Fibroblast of lung (primary cell): ENCODE measurements at places on chromosomes 5 and 9. TPM values are rescaled to one million over a fixed set of nuclear protein-coding genes. Genes with fewer than 3 reads are reported as not detected.

DNA sequence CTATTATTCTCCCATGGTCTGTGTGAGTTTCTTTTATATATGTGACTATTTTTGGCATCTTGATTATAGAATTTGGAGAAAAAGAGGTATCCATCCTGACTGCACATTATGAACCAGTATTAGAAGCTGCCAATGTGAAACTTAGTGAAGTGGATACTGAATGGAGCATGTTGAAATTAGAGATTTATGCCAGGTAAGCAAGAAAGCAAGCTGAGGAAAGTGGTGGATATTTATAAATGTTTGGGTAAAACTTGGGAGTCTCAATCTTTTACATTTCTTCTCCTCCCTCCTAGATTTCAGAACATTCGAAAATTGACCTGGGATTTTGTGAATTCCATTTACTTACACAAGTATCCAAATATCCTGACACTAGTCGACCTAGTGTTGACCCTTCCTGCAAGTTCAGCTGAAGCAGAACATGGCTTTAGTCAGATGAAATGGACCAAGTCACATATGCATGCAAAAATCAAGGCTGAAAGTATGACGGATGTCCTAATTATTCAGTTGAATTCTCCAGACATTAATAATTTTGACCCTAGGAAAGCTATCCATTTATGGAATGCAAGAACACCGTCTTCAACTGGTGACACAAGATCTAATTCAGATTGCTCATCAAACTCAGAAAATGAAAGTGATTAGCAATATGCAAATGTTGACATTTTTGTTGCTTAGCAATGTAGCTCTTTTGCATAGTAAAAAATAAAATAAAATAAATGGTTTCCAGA is 66.8 kb upstream of the IL7R start:
- no peak for DNase-seq

The IL5 gene
- not detected in 2 replicates for total RNA-seq

The CDKN2B-AS1 gene
- 3.9 and 7.6 TPM in 2 replicates for total RNA-seq

DNA sequence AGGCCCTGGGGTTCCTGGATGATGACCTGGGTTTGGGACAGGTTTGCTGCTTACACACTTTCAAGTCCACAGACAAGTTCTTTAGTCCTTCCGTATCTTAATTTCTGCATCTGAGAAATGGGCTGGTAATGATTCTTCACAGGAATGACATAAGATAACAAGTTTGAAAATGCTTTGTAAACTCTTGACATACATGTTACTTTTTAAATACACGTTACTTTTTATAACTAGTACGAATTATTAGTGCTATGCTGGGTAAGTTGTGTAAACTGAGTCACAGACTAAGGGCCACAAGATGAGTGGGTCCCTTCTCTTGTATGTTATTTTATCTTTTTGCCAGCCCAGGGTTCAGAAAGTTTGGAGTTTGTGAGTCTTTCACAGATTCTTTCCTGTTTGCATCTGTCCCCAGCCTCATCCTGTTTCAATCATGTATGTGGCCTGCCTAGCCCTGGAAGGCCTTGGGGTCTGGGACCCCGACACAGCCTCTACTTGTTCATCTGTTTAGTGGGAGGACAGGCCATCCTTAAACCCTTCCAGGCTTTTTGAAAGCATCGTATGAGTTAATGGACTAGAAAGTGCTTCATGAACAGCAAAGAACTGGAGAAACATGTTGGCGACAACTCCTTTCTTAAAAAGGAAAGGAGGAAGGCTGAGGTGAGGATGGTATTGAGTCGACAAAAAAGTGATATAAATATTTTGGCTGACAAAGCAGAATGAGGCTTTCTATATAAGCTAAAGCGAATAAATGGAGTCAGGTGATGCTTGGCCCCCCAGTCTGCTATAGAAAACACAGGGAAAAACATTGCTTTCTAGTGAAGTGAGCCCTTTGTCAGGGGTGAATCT is 9.3 kb downstream of the ZNF618 start:
- no peak for DNase-seq

The FRMPD1 gene
- total RNA-seq: not detected in 2 replicates

- no peak for DNase-seq
Measured at GRCh38 chr9:1434052-1434767, 384.1 kb downstream of the DMRT2 start.

The RNF183 gene
- not detected in 2 replicates for total RNA-seq

GRCh38 chr5:9596171-9596780 is 33.9 kb downstream of the TAS2R1 start:
- DNase-seq: no peak

DNA sequence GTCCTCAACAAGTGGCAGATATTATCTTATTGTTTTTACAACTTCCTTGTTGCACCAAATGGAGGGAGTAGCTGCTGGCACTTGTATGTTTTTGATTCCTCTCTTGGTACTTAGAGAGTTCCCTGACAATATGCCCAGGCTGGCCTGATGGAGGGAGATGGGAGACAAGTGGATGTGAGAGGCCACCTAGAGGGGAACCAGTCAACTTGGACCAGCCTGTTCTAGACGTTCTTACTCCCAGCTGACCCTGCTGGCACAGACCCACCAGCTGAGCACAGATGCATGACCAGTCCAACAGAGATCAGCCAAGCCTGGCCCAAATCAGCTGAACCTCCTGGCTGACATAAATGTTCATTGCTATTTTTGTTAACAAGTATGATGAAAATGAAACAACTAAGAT is 60.9 kb upstream of the GDNF start:
- peak; percentile 42 for DNase-seq

DNA sequence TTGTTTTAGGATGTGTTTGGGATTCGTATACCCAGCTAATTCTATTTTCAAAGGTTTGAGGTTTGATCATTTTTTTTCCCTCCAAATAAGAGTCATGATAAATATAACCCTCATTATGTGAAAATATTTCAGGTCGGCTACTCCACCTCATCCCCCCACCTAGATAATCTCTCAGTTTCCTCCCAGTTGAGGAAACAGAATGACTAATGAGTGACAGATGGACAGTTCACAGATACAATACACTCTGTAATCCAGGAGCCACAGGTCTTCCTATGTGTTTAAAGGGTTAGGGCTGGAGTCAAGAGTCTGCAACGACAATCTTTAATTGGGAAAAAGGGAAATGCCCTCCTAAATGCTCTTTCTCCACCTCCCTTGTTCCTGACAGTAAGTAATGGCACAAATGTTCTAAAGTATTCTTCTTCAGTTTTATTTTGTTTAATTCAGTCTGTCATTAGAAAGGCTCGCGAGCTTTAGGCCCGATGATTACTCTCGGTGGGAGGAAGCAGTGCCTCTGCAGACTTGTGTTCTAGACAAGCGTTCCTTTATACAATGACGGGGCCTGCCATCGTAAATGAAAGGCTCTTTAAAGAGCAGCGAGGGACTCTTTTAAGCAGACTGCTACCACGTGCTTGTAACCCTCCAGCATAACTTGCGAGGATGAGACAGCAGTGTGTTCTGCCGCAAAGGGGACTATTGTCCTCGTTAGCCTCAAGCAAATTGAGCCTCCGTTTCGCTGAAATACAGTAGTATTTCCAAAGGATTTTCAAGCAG is 69.0 kb downstream of the MEF2C start:
- no peak for DNase-seq

DNA sequence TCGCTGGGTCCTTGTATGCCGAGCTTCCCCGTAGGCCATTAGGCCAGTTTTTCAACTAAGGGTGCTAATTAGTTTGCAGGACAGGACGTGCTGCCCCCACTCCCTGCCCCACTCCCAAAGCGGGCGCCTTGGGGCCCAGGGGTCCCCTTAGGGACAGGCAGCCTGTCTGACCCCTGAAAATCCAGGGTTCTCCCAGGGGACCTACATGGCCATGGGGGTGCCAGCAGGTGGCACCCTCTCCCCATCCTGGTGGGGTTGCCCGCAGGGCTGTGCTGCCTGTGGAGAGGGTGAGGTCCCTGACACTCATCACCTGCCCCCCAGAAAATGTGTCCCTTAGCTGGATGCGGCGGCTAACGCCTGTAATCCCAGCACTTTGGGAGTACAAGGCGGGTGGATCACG is 8.5 kb upstream of the CCDC187 start:
- DNase-seq: peak; percentile 68

- DNase-seq: no peak
Measured at GRCh38 chr9:372128-372527, 157.5 kb downstream of the DOCK8 start.

DNA sequence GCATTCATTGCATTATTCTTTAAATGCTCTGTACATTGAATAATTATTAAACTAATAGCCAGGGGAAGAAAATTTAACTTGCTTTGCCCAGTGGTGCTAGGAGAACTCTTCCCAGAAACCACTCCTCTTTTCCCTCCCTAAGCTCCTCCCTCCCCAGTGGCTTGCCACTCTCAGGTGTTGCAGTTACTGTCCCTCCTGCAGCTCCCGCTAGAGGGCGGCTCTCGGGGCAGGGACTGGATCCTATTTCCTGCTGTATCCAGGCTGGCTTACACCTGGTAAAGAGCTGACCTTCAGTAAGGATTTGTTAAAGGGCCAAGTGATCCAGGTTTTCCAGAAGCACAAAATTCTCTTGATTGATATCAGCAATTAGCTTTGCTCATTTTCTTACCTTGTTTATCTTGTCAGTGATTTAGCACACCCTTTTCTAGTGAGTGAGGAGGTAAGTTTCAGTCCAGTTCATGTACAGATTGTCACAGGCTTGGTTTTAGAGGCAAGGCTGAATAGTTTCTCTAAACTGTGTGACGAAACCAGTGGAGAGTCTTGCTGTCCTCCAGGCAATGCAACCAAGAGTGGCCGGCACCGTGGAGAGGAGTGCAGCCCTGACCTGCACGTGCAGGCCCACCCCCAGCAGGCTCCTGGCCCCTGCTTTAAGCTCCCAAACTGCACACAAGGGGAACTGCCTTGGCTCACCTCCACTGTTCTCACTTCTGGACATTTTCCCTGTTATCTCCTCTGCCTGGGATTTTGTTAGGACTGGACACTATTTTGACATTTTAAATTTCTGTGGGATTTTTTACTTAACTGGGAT is 423.8 kb downstream of the SPOCK1 start:
- DNase-seq: no peak

- no peak for DNase-seq
Measured at GRCh38 chr9:26983340-26983739, 22.1 kb downstream of the LRRC19 start.

The FAM221B gene
- total RNA-seq: not detected in 2 replicates

GRCh38 chr5:14569948-14570691 is 11.5 kb upstream of the OTULINL start:
- DNase-seq: no peak

The HSPA4 gene
- 108 and 109 TPM in 2 replicates for total RNA-seq

The ATG10 gene
- 8.7 and 8.8 TPM in 2 replicates for total RNA-seq

DNA sequence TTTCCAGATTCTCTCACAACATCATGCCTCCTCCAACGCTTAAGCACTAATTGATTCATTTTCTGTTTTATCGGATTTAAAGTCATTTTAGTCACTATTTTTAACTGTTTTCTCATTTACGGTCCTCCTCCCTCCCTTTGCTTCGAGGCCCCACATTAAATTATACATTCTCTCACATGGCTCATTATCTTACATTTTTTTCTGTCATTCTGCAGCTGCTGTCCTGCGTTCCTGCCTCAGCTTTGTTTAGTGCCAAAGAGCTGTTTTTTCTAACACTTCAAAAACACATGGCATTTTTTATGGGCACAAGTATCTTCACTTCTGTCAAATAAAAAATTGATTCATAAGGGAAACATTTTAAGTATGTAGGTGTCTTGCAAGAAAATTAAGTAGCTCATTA is 130.1 kb upstream of the FST start:
- DNase-seq: no peak

The SLC6A3 gene
- not detected in 2 replicates for total RNA-seq

The AMBP gene
- total RNA-seq: 0.17 and 0.51 TPM in 2 replicates

- DNase-seq: peak; percentile 76
Measured at GRCh38 chr5:80745490-80745889, 90.7 kb upstream of the DHFR start.

DNA sequence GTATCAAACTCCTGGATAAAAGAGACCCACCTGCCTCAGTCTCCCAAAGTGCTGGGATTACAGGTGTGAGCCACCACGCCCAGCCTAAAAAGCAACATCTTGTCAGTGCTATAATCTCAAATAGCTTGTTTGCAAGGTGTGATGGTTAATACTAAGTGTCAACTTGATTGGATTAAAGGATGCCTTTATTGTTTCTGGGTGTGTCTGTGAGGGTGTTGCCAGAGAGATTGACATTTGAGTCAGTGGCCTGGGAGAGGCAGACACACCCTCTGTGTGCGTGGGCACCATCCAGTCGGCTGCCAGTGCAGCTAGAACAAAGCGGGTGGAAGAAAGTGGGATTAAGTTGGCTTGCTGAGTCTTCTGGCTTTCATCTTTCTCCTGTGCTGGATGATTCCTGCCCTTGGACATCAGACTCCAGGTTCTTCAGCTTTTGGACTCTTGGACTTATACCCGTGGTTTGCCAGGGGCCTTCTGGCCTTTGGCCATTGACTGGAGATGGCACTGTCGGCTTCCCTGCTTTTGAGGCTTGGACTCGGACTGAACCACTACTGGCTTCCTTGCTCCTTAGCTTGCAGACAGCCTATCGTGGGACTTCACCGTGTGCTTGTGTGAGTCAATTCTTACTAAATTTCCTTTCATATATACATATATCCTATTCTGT is 28.1 kb downstream of the TARS1 start:
- no peak for DNase-seq

DNA sequence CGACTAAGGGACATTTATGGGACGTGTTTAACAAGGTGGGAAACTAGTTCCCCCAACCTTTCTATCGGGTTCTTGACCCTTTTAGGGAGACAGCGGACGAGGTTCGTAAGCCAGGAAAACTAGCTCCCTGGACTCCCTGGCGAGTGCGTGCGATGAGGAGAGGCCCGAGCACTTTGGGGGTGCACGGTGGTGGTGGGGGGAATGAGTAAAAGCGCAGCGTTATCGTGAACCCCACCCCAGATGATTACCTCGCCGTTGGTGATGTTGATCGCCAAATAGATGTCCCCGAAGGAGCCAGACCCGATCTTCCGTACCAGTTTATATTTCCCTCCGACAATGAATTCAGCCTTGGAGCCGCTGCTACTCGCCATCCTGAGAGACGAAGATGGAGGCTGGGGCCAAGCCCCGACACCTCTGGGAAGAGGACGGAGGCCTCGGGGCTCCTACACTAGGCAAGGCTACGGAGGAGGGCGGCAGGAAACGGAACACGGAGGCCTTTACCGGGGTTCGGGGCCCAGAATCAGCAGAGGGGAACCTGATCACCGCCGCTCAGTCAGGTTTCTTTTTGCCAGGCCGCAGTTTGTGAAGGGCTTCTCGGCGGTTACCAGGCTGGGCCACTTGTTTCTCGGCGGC is 529 bp downstream of the CSNK1A1 start:
- no peak for DNase-seq
